Activated CD8-positive, alpha-beta memory T cell treated with anti-CD3 and anti-CD28 coated beads, Interleukin-2, amount 10 ng/mL, durations not matched to agents 7 days and 5 days (primary cell): ENCODE measurements at places on chromosomes 5 and 9. TPM values are rescaled to one million over a fixed set of nuclear protein-coding genes. Genes with fewer than 3 reads are reported as not detected.

C5orf52 gene
- total RNA-seq, result not detected

LCN9 gene
- not detected for total RNA-seq

BARHL1 gene
- not detected for total RNA-seq

INSL4 gene
- not detected for total RNA-seq

AUH gene
- total RNA-seq, result 33.5 TPM

NSG2 gene
- not detected for total RNA-seq

FAM219A gene
- 13.8 TPM for total RNA-seq

CFAP157 gene
- not detected for total RNA-seq

ZNF883 gene
- total RNA-seq, result 0.44 TPM

PLCXD3 gene
- not detected for total RNA-seq

SHISAL2B gene
- not detected for total RNA-seq

HTR4 gene
- total RNA-seq, result not detected

PCDHA4 gene
- total RNA-seq, result not detected

CDX1 gene
- not detected for total RNA-seq

ENHO gene
- total RNA-seq, result not detected

CARTPT gene
- not detected for total RNA-seq

SLC30A5 gene
- total RNA-seq, result 31.4 TPM

C9orf152 gene
- not detected for total RNA-seq

SLC36A2 gene
- total RNA-seq, result not detected

TMEM215 gene
- not detected for total RNA-seq

BSPRY gene
- total RNA-seq, result 7.2 TPM

UBAP1 gene
- total RNA-seq, result 41.0 TPM

SURF6 gene
- 16.5 TPM for total RNA-seq

LRRTM2 gene
- 0.02 TPM for total RNA-seq

TIMD4 gene
- total RNA-seq, result 4.6 TPM

IFNE gene
- not detected for total RNA-seq

SLC46A2 gene
- not detected for total RNA-seq
